ENCODE measurements at places on chromosomes 1 and 21. TPM values are rescaled to one million over a fixed set of nuclear protein-coding genes. Genes with fewer than 3 reads are reported as not detected.

The ACBD3 gene
- polyA plus RNA-seq: 23.7 TPM

The FOXO6 gene
- polyA plus RNA-seq: not detected

- no peak for DNase-seq
- H3K4me1 ChIP-seq: peaks cover 3% of the 10 kb centered on the region
- H3K27me3 ChIP-seq: no peaks in the 10 kb centered on the region
- no peak overlapping the region for H3K27ac ChIP-seq
- H3K4me3 ChIP-seq: no peak overlapping the region
- no peaks in the 10 kb centered on the region for H3K36me3 ChIP-seq
Measured at GRCh38 chr1:74470936-74471335, 41.5 kb downstream of the LRRC53 start.

DNA sequence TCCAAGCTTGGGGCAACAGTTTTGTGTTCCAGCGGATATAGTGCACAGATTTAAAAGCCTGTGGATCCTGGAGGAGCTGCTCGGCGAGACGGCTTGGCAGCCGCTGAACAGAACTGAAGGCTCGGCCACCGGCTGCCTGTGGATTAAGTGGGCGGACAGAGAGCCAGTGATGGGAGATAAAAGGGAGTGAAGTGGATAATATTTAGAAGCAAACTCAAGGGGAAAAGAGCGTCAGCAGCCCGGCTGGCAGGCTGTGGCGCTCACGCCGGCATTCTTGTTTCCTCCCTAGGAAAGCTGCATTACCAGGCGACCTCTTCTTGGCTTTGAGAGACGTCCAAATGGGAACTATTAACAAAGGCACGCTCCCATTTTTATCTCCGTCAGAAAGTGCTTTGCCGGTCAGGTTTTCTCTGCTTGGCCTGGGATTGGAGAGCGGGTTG, 10.4 kb downstream of the TRABD2B start:
- peaks cover 11% of the 10 kb centered on the region for H3K4me1 ChIP-seq
- peak overlapping the region; percentile 5 for H3K4me3 ChIP-seq
- no peaks in the 10 kb centered on the region for H3K27me3 ChIP-seq
- H3K27ac ChIP-seq: peak overlapping the region; percentile 13
- no peaks in the 10 kb centered on the region for H3K36me3 ChIP-seq

- peaks cover 12% of the 10 kb centered on the region for H3K36me3 ChIP-seq
- no peak for DNase-seq
- H3K4me3 ChIP-seq: no peak overlapping the region
- H3K27ac ChIP-seq: no peak overlapping the region
- no peaks in the 10 kb centered on the region for H3K4me1 ChIP-seq
Measured at GRCh38 chr21:25717491-25718147, 17.1 kb downstream of the ATP5PF start.

The ZBTB17 gene
- 17.4 TPM for polyA plus RNA-seq

All from sigmoid colon (tissue), 7 donors.